Ovary (tissue), 10 donors: ENCODE measurements at places on chromosomes 11 and 22. TPM values are rescaled to one million over a fixed set of nuclear protein-coding genes. Genes with fewer than 3 reads are reported as not detected.

Gene FUT4
- 6.7 TPM for total RNA-seq

DNA sequence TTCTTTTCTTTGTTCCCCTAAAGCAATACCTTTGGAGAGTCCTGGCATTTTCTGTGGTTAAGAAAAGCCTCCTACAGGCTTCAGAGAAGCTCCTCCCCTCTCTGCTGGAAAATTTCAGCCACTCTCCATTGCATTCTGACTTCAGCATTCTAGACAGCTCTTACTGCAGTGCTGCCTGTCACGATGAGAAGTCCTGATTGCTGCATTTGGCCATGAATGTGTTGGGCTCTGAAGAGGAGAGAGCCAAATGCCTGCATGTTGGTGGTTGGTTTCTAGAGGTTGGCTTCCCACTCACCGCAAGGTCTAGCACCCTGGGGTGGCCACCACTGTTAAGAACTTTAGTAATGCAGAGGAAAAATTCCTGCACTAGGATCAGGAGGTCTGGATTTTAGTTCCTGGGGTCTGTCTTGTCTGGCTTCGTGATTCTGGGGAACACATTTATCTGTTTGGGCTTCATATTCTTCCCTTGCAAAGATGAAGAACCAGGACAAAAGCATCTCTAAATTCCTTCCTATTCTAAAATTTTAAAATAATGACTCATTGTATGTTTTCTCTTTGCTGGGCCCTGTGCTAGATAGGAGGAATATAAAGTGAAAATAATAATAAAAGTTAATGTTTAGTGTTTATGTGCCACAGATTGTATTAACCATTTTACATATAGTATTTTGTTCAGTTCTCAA lies 38.1 kb downstream of the COA4 start:
- no peak for DNase-seq
- H3K4me1 ChIP-seq, result peaks cover 1% of the 10 kb centered on the region
- no peak overlapping the region for H3K27ac ChIP-seq
- no peaks in the 10 kb centered on the region for H3K27me3 ChIP-seq
- no peak overlapping the region for H3K4me3 ChIP-seq
- no peaks in the 10 kb centered on the region for H3K36me3 ChIP-seq

GRCh38 chr11:67581469-67581868 lies 2.1 kb upstream of the GSTP1 start:
- no peak overlapping the region for H3K4me3 ChIP-seq
- peaks cover 7% of the 10 kb centered on the region for H3K4me1 ChIP-seq
- no peak for DNase-seq
- H3K27me3 ChIP-seq, result no peaks in the 10 kb centered on the region
- no peaks in the 10 kb centered on the region for H3K36me3 ChIP-seq
- H3K27ac ChIP-seq, result no peak overlapping the region

DNA sequence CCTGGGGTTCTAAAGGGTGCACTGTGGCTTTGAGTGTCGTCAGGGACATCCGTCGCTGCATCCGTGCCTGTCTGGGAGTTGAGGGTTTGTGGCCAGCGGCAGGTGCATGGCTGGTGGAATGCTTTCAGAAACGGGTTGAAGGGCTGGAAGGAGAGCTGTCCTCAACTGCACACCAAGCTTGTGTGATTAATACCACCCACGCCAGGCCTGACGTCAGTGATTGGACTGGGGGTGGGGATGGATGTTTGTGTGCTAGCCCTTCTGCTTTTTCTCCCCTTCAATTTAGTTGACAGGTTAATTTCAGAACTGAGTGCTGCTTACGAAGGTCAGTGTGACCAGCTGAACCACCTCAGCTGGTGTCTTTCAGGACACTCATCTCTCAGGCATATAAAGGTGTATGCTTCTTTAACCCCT lies 3.2 kb upstream of the GAB2 start:
- no peak overlapping the region for H3K4me3 ChIP-seq
- peak; percentile 51 for DNase-seq
- no peak overlapping the region for H3K27ac ChIP-seq
- no peaks in the 10 kb centered on the region for H3K27me3 ChIP-seq
- H3K36me3 ChIP-seq, result no peaks in the 10 kb centered on the region

DNA sequence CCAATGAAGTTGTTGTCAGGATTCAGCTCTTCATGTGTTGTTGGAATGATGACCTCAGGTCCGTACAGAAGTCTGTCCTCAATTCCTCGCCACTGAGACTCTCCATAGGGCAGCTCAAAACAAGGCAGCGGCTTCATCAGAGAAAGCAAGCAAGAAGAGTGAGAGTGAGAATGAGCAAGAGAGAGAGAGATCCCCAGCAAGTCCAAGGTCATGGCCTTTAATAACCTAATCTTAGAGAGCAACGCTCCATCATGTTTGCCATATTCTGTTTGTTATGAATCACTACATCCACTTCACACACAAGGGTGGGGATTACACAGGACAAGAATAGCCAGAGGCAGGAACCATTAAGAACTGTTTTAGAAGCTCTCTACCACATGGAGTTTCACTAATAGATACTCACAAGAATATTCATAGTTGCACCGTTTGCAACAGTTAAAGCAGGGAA lies 23.3 kb upstream of the MMP7 start:
- DNase-seq, result no peak
- H3K4me1 ChIP-seq, result no peaks in the 10 kb centered on the region
- H3K27me3 ChIP-seq, result no peaks in the 10 kb centered on the region
- no peaks in the 10 kb centered on the region for H3K36me3 ChIP-seq

DNA sequence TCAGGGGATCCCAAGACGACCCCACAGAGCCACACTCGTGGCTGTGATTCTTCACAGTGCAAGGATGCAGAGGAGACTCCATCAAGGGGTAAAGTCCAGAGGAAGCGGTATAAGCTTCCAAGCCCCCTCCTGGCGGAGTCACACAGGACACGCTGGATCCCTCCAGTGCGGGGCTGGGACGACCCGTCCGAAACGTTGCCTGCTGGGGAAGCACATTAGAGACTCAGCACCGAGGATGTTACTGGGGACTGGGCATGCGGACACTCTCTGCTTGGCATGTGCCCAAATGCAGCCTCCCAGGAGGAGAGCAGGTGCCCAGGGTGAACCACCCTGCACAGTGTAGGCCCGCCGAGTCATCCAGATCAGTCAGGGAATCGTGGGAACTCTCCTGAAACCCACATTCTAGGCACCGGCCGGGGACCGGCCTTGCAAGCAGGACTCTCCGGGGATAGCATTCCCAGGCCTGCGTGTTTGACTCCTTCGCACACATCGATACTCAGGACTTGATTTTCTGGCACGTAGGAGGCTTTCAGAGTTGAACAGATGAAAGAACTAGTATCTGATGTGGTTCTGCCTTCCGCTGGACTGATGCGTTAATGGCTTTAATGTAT lies 229.8 kb downstream of the TBC1D22A start:
- no peaks in the 10 kb centered on the region for H3K36me3 ChIP-seq
- H3K4me1 ChIP-seq, result peaks cover 12% of the 10 kb centered on the region
- H3K27ac ChIP-seq, result no peak overlapping the region
- no peak overlapping the region for H3K4me3 ChIP-seq
- no peaks in the 10 kb centered on the region for H3K27me3 ChIP-seq

- H3K27me3 ChIP-seq, result no peaks in the 10 kb centered on the region
- H3K4me3 ChIP-seq, result no peak overlapping the region
- peak; percentile 33 for DNase-seq
- H3K36me3 ChIP-seq, result no peaks in the 10 kb centered on the region
- H3K27ac ChIP-seq, result no peak overlapping the region
Observed at GRCh38 chr11:19673924-19674729, 38.5 kb upstream of the NAV2 start.
